ENCODE measurements at places on chromosomes 16 and 17.
A peak's percentile ranks its signal among the peaks of the same experiment; 100 is the strongest.

DNA sequence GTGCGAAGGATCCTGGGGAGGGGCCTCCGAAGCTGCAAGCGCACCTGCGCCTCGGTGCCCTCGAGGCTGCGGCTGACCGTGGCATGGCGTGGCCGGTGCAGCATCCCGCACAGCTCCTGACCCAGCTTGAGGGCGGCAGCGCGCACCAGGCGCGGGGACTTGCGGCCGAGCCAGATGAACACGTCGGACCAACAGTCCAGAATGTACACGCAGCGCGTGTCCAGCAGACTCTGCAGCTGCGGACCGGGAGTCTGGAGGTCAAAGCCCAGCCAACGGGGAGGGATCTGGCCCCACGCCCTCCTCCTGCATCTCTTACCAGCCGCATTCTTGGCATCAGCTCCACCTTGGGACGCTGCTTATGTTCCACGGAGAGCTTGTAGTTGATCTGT is 10.9 kb downstream of the FLII start:
- DNase-seq, result no peak

DNA sequence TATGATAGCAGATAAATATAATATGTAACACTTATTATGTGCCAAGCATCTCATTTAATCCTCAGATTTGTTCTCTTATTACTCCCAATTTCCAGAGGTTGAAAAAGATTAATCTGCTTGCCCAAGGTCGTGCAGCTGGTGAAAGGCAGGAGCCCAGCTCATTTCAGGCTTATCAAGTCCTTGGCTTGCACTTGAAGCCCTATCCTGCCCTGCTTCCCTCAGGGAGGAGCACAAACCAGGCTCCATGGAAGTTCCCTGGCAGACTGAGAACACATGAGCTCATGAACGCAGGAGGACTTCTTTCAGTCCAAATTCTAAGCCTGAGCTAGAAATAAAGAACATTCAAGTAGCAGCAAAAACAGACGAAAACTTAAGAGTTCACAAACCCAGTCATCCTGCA is 74.8 kb downstream of the USP31 start:
- no peak for DNase-seq

DNA sequence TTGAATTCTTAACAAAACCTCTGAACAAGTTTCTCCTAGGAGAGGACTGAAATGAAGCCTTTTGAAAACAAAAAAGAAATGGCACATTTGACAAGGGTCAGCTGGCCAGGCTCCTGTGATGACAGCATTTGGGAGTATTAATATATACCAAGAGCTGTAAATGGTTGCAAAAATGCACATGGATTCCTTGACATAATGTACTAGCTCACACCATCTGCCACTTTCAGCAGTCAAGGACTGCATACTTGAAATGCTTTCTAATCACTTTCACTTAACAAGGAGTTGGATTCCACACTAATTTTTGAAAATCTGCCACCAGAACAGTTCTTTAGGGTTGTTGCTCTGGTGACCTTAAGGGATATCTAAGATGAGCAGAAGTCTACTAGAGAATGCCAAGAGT is 236.7 kb upstream of the TOX3 start:
- no peak for DNase-seq

DNA sequence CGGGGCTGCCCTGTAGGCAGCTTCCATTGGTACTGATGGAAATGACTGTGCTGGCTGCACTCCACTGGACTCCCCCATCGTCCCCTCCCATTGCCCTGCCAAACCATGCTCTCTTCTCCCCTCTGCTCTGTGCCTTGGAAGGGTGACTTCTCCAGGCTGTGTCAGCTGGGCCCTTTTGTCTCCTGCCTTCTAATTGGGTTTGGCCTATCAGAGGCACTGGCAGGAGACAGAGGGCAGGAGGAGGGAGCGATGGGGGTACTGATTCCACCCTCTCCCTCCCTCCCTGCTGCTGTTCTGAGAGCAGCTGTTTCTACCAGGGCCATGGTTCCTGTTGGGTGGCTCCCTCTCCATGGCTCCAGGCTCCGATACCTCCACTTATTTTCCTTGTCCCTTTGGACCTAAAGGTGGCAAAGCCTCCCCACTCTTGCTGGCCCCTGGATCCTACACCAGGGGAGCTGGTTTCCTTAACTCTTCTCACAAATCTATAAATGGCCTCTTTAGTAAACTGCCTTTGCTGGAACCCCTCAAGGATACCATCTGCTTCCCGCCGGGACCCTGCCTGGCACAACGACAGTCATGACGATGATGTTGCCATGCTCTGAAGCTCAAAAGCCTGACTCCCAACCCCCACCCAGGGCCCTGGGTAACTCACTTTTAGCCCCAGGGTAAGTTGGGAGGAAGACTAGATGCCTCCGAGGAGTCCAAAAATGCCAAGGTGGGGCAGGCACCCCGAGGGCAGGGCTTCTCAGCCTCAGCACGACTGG is 123.8 kb upstream of the RPL38 start:
- no peak for DNase-seq

DNA sequence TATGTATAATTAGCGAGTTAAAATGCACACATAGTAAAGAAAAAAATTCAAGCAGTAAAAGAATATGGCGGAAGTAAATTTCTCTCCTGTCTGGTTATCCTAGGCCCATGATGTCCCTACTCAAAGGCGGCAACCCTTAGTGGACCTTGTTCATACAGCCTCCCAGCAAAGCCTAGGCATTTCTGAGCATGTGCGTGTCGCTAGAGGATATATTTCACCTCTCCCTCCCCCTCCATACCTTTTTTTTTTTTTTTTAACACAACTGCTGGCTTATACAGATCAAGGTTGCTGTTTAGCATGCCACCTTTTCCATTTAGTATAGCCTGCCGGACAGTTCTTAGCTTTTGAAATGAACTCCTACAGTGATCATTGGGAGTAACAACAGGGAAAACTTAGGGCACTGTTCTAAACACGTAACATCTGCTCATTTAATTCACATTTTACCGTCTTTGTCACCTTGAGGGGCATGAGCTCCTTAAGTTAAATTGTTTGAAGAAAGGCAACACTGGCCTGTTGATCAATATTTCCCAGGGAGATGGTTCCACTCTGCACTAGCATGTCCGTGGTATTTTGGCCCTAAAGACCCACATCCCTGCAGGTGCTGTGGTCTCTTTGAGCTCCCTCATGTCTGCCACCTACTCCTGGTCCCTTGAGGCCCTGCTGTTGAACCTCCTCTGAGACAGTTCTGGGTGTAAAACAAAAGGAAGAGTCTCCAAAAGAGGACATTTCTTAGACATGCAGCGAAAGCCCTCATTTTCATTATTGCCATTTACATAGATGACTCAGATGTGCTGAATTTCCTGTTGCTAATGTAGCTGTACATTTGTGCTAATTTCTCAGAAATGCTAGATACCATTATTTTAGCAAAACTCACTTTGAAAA is 4.1 kb upstream of the TNFRSF13B start:
- no peak for DNase-seq

DNA sequence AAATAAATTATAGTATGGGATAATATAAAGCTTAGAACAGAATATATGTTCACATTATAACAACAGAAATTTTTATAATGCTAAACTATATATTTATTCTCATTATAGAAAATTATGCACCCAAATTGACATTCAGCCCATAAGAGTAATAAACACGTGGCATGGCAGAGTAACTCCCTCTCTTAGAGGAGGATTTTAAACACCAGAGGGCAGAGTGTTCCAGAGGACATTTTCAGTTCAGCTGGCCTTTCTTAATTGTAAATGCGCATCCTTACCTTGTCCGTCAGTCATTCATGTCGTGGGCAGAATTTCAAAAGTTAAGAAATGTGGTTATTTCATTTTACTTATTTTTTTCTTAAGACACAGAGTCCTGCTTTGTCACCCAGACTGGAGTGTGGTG is 147.1 kb downstream of the TANC2 start:
- no peak for DNase-seq

DNA sequence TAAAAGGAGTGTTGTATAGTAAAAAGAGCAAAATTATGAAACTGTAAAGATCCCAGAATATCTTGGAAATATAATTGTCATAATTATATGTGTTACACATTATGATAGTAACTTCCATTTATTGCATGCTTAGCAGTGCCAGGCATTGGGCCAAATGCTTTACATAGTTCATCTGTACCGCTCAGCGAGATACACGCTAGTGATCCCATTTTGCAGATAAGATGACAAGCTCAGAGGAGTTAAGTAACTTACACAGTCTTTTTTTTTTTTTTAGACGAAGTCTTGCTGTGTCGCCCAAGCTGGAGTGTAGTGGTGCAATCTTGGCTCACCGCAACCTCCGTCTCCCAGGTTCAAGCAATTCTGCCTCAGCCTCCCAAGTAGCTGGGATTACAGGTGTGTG is 6.8 kb upstream of the EZH1 start:
- DNase-seq, result no peak

DNA sequence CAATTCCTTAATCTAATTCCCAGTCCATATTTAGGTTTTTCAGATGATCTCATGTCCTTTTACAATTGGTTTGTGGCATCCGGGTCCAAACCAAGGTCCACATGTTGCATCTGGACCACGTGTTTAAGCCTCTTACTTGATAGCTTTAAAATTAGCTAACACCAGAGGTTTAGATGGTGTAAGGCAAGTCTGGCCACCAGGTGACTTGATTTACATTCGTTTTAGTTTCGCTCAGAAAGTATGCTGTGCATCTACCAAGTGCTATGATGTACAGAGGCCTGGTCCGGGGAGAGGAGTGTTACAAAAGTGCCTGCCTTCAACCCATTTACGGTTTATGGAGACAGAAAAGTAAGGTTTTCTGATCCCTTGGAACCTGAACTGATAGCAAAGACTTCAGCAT is 878 bp upstream of the DNAJA2 start:
- no peak for DNase-seq

DNA sequence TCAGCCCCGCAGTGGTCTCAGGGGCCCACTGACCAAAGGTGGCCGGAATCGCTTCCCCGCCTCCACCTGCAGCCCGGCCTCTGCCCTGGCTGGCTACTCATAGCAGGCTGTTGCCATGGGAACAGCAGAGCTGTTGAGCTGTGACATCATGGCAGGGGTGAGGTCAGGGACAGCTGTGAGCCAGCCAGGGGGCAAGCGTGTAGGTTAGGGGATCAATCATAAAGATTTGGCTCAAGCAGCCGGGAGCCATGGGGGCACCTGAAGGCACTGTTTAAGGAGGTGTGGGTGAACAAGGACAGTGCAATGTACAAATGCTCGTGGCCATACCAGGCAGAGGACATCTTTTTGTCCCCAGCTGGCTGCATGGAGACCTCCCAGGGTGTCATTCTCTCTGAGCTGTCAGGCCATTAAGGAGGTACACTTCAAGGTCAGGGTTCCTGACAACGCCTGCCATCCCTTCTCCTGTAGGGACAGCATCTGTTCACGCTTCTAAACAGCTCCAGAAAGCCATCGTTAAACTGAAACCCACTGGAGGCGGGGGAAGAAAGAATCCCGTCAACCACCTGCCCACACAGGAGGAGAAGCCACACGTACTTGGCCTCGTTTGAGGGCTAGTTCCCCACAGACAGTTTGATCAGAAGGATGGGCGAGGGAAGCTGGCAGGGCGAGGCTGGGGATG is at the start of gene CEP295NL:
Gene CEP295NL (minus strand): TSS at position 101 of the 679 bp plus-strand sequence. CDS start 1,373 bp downstream, outside the sequence.
- DNase-seq, result no peak

DNA sequence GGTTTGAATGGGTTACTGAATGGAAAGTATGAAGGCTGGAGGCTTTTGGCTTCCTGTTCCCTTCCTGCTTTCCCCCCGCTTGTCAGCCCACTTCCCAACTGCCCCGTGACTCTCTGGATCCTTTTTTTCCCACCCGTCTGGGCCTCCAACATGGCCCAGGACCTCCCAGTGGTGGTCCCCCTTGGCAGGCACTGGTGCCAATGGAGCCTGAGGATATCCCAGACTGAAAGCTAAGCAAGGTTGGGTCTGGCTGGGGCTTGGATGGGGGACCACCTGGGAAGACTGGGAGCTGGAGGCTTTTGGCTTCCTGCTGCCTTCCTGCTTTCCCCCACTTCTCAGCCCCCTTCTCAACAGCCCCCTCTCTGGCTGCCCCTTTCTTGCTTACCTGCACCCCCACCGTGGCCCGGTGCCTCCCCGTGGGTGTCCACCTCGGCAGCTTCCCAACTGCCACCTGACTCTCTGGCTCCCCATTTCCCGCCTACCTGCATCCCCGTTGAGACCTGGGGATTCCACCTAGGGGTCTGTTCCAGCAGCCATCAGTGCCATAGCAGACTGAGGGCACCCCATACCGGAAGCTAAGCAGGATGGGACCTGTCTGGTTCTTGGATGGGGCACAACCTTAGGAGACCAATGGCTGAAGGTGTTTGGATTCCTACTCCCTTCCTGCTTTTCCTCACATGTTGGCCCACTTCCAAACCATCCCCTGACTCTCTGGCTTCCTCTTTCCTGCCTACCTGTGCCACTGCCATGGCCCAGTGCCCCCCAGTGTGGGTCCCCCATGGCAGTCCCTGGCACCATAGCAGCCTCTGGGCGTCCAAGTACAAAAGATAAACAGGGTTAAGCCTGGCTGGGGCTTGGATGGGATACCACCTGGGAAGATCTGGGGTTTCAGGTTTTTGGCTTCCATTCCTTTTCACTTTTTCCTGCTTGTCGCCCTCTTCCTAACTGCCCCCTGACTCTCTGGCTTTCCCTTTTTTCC is 2295.3 kb downstream of the TP53TG3F start:
- DNase-seq, result no peak

- no peak for DNase-seq
Observed at GRCh38 chr16:84562174-84562815, 55.6 kb downstream of the COTL1 start.

GRCh38 chr16:35736546-35736945 is 2277.1 kb downstream of the TP53TG3F start:
- DNase-seq, result no peak

DNA sequence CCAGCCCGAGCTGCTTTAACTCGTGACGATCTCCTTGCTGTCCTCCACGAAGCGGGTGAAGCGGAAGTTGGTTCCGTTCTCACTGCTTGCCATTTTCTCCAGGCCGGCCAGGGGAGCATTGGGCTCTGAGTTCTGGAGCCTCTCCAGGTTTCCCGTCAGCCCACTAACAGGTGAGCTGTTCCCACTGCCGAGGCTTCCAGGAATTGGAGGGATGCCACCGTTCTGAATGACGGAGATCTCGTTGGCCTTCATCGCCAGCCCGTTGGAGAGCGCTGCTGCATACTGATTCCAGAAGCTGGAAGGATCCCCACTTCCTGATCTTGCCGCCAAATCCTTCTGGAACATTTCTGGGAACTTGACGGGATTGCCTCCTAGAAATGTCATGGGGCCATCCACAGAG is 14.0 kb downstream of the SALL1 start:
- DNase-seq, result no peak

- no peak for DNase-seq
Observed at GRCh38 chr17:70006159-70006558, 68.9 kb upstream of the KCNJ16 start.

DNA sequence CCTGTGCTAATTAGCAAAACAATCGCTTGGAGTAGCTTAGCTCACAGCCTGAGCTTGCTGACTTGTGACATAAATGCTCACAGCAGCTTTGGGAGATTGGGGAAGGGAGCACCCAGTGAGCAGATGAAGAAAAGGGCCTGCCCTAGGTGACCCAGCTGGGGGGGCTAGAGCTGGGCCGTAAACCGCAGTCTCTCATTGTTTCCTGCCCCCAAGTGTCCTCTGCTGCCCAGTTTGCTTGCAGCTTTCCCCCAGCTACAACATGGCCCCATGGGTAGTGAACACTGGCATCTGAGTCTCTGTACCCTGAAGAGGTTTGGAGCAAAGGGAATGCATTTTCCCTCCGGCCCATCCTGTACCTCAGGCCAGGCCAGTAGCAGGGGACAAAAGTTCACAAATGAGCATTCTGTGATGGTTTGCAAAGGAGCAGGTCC is 349.4 kb downstream of the SLC39A11 start:
- no peak for DNase-seq

GRCh38 chr17:51298508-51299371 is 38.4 kb downstream of the UTP18 start:
- DNase-seq, result no peak

GRCh38 chr17:81487487-81488275 is 24.9 kb downstream of the ACTG1 start:
- peak; percentile 67 for DNase-seq

GRCh38 chr17:62891659-62892058 is 74.4 kb upstream of the TANC2 start:
- no peak for DNase-seq
